ENCODE measurements at places on chromosomes 4 and X. TPM values are rescaled to one million over a fixed set of nuclear protein-coding genes. Genes with fewer than 3 reads are reported as not detected.

DNA sequence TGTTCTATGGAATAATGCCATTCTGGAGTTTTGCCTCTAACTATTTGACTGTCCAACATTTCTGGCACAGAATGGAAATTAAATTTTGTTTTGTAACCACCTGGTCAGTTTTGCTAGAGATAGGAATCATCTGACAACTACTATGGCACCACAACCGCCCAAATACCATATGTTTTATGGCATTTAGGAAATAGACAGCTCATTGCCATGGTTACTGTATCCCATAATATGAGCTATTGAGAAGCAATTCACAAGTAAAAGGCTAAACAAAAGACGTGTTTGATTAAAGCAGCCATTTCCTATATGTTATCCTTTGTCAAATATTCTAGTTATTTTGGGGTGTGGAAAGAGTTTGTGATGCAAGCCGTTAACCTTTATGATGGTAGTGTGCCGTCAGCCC, 1105.3 kb upstream of the LCORL start:
- H3K4me3 ChIP-seq: no peak overlapping the region
- H3K36me3 ChIP-seq: no peaks in the 10 kb centered on the region
- H3K27me3 ChIP-seq: no peaks in the 10 kb centered on the region
- H3K4me1 ChIP-seq: no peaks in the 10 kb centered on the region

DNA sequence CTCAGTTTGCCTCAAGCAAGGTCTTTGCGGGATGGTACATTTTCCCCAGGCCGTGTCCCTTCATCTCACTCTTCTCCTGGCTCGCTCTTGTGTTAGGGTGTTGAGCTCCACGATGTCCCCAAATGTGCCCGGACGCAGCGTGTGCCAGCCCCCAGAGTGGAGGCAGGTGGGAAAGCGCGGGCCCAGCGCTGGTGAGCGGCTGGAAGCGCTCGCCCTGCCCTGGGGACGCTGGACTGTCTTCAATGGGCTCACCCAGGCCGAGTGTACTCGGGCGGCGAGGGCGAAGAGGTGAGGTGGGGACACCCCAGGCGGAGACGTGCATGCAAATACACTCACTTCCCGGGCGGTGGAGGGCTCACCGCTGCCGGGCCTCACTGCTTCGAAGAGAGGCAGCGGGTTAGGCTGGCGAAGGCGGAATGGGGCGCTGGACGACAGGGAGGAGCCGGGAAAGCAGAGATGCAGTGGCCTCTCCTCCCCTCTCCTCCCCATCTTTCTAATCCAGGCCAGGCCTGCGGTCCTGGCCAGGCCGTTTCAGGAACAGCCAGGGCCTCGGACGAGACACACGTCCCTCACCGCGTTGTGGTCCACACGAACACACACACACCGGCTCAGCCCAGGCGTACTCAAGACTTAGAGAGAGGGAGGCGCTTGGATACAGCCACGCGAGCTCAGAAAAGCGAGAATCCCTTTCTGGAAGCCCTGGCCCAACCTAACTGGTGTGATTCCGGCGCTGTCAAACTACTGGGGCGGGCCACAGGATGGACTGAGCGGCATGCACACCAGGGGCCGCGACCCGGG, 2.2 kb downstream of the NKX6-1 start:
- peak overlapping the region; percentile 92 for H3K27ac ChIP-seq
- H3K36me3 ChIP-seq: no peaks in the 10 kb centered on the region
- no peak for DNase-seq
- H3K27me3 ChIP-seq: peaks cover 4% of the 10 kb centered on the region

DNA sequence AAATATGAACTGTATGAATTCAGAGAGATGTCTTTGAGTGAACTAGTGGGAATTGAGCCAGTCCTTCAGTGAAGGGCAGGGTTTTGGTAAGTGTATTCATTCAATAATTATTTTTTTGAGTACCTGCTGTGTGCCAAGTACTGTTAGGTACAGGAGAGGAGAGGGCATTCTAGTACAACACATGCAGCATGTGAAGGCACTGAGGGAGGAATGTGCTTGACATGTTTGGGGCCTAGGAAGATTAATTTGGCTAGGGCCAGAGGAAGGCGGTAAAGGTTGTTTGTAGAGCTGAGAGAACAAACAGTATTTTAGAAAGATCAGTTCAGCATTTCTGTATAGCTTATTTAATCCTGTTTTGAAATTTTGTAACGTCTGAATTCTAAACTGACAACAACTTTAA, 27.8 kb downstream of the APOOL start:
- H3K27ac ChIP-seq: peak overlapping the region; percentile 39
- H3K36me3 ChIP-seq: no peaks in the 10 kb centered on the region
- H3K4me1 ChIP-seq: peaks cover 11% of the 10 kb centered on the region
- H3K4me3 ChIP-seq: no peak overlapping the region
- no peaks in the 10 kb centered on the region for H3K27me3 ChIP-seq

DNA sequence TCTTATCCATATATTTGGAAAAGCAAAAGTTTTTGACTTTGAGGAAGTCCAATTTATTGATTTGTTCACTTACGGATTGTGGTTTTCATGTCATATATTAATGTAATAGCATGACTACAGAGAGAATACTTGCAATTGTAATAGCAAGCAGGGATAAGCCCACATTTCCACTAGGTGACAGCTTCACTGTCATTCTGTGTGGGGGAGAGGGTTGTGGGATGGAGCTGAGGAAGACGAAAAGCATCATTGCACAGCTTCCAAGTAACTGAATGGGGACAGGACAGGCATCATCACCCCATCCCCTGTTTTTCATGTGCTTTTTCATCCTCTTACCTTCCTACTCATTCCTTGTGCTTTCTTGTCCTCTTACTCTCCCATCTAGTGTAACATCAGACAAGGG, 31.4 kb downstream of the BEX3 start:
- no peaks in the 10 kb centered on the region for H3K36me3 ChIP-seq
- H3K27ac ChIP-seq: no peak overlapping the region

- no peak overlapping the region for H3K27ac ChIP-seq
- H3K4me3 ChIP-seq: no peak overlapping the region
- H3K36me3 ChIP-seq: no peaks in the 10 kb centered on the region
- no peak for DNase-seq
- no peaks in the 10 kb centered on the region for H3K4me1 ChIP-seq
- H3K27me3 ChIP-seq: no peaks in the 10 kb centered on the region
Observed at GRCh38 chr4:85573270-85573669, 98.3 kb downstream of the ARHGAP24 start.

DNA sequence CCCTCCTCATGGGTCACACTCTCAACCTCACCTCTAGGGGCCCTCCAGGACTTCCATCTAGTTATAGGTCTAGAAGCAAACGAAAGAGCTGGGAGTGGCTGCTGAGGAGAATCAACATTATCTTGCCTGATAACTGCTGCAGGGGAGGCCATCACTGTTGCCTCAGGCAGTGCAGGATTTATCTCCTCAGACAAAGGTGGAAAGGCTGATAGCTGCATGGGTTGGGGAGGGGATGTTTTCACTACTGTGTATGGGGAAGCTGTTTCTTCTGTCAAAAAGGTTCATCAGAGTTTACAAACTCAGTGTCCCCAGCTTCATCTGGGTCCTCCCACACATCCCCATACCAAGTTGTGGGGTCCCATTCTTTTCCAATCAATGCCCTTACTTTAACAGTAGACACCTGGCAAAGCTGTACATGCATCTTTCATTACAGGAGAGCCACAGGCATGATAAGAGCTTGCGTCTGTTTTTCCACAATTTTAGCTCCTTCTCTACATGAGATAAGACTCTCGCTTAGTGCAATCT, 17.6 kb upstream of the PRDM8 start:
- peak; percentile 82 for DNase-seq
- H3K4me3 ChIP-seq: no peak overlapping the region
- H3K27me3 ChIP-seq: no peaks in the 10 kb centered on the region
- peaks cover 14% of the 10 kb centered on the region for H3K4me1 ChIP-seq
- no peaks in the 10 kb centered on the region for H3K36me3 ChIP-seq
- no peak overlapping the region for H3K27ac ChIP-seq

- no peak for DNase-seq
- H3K36me3 ChIP-seq: no peaks in the 10 kb centered on the region
- no peak overlapping the region for H3K4me3 ChIP-seq
- no peaks in the 10 kb centered on the region for H3K27me3 ChIP-seq
- no peak overlapping the region for H3K27ac ChIP-seq
Observed at GRCh38 chr4:172202480-172203076, 389.4 kb downstream of the GALNTL6 start.

- H3K4me3 ChIP-seq: no peak overlapping the region
- H3K27ac ChIP-seq: no peak overlapping the region
- peaks cover 30% of the 10 kb centered on the region for H3K36me3 ChIP-seq
- no peaks in the 10 kb centered on the region for H3K27me3 ChIP-seq
Observed at GRCh38 chr4:84803720-84804119, 162.8 kb downstream of the WDFY3 start.

DNA sequence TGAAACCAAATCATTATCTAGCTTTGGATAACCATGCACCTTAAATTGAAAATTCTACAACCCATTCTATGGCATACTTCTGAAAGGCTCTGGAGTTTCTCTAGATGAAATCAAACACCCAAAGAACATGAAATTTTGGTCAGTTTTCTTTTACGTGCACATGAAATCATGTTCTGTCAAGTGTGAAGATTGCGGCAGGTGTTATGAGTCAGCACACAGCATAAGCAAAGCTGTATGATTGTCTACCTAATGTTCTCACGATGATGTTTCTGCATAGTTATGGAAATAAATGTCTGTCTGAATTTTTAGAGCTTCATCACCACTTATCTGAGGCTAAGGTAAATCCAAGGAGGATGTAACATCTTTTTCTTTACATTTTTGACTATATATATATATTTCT, 495.3 kb downstream of the IL1RAPL1 start:
- H3K36me3 ChIP-seq: no peaks in the 10 kb centered on the region
- no peak overlapping the region for H3K4me3 ChIP-seq
- no peaks in the 10 kb centered on the region for H3K27me3 ChIP-seq
- H3K27ac ChIP-seq: no peak overlapping the region

- H3K4me1 ChIP-seq: peaks cover 10% of the 10 kb centered on the region
- H3K36me3 ChIP-seq: no peaks in the 10 kb centered on the region
- no peaks in the 10 kb centered on the region for H3K27me3 ChIP-seq
- no peak overlapping the region for H3K27ac ChIP-seq
- no peak overlapping the region for H3K4me3 ChIP-seq
Observed at GRCh38 chrX:38138900-38139299, 81.8 kb downstream of the SRPX start.

DNA sequence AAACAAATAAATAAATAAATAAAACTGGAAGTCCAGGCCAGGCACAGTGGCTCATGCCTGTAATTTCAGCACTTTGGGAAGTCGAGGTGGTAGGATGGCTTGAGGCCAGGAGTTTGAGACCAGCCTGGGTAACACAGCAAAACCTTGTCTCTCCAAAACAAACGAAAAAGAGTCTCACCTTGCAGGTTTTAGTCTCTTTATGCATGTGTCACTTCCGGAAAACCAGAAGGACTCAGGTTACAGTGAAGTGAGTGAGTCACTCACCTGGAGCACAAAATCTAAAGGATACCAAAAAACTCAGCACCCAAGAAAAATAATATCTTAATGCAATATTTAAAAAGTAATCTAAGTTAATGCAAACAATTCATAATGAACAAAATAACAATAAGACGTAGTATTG, 20.1 kb upstream of the SLC34A2 start:
- no peaks in the 10 kb centered on the region for H3K27me3 ChIP-seq
- H3K4me1 ChIP-seq: no peaks in the 10 kb centered on the region
- no peak overlapping the region for H3K27ac ChIP-seq
- H3K4me3 ChIP-seq: no peak overlapping the region
- DNase-seq: no peak

EXOC1L gene
- total RNA-seq: not detected

IL1RAPL1 gene
- total RNA-seq: 0.42 TPM

MTM1 gene
- 7.9 TPM for total RNA-seq

NPY1R gene
- total RNA-seq: 4.8 TPM

BGN gene
- 18.7 TPM for total RNA-seq

IQCM gene
- total RNA-seq: not detected

GAGE13 gene
- not detected for total RNA-seq

FGFBP2 gene
- total RNA-seq: 5.8 TPM

POLN gene
- 2.9 TPM for total RNA-seq

DUX4 gene
- total RNA-seq: not detected
